ENCODE measurements at places on chromosomes 6 and 20. TPM values are rescaled to one million over a fixed set of nuclear protein-coding genes. Genes with fewer than 3 reads are reported as not detected.
A peak's percentile ranks its signal among the peaks of the same experiment; 100 is the strongest.

DNA sequence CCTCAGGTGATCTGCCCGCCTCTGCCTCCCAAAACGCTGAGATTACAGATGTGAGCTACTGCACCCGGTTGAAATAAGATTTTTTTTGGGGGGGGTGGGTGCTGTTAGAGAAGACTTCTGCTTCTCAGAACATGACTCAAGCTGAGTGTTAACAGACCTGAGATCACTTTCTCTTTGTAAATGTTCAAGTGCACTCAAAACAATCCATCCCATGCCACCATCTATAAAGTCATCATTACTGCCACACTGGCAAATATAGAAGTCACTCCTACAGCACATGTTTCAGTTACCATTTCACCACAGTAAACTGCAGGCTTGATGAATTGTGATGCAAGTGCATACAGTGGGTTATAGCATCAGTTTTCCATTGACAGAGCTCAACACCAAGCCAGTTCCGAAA lies 9.0 kb downstream of the VPS16 start:
- peaks cover 16% of the 10 kb centered on the region for H3K4me1 ChIP-seq
- no peak overlapping the region for H3K4me3 ChIP-seq
- no peak for DNase-seq
- no peaks in the 10 kb centered on the region for H3K27me3 ChIP-seq
- no peak overlapping the region for H3K27ac ChIP-seq

DNA sequence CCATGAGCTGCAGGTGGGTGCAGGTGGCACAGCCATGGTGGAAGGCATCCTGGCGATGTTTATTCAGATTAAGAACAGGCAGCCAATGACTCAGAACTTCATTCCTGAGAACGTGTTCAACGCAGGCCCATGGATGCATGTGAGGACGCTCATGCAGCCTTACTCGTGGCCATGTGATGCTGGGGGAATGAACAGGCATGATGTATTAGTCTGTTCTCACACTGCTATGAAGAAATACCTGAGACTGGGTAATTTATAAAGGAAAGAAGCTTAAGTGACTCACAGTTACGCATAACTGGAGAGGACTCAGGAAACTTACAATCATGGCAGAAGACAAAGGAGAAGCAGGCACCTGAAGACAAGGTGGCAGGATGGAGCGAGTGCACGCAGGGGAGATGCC lies 146.6 kb downstream of the RNASET2 start:
- no peak overlapping the region for H3K4me3 ChIP-seq
- DNase-seq = no peak
- no peaks in the 10 kb centered on the region for H3K4me1 ChIP-seq
- no peaks in the 10 kb centered on the region for H3K27me3 ChIP-seq

DNA sequence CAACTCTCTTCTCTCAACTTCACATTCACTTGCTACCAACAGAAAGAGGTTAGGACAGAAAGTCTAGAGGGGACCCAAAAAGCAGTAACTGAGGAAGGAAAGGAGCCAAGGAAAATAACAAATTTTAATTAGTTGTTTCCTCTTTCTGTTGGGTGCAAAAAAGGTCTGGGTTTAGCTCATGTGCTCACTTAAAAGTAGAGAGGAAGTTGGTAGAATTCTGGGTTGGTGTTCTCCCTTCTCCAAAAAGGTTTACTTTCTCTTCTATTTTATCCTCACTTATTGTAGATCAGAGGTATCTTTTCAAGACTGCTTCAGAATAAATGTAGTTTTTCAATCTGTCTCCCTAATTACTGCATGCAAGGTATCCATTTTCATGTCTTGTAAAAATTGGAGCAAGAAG lies 42.8 kb downstream of the MAP3K7 start:
- no peaks in the 10 kb centered on the region for H3K27me3 ChIP-seq
- H3K4me1 ChIP-seq = peaks cover 15% of the 10 kb centered on the region
- H3K4me3 ChIP-seq = no peak overlapping the region
- no peak overlapping the region for H3K27ac ChIP-seq
- DNase-seq = no peak

- H3K4me1 ChIP-seq = peaks cover 43% of the 10 kb centered on the region
- DNase-seq = no peak
- H3K27me3 ChIP-seq = no peaks in the 10 kb centered on the region
- H3K4me3 ChIP-seq = no peak overlapping the region
- no peak overlapping the region for H3K27ac ChIP-seq
Observed at GRCh38 chr20:50909413-50909812, 21.8 kb downstream of the ADNP start.

- no peaks in the 10 kb centered on the region for H3K36me3 ChIP-seq
- no peak for DNase-seq
- no peaks in the 10 kb centered on the region for H3K4me1 ChIP-seq
- no peak overlapping the region for H3K4me3 ChIP-seq
- H3K27me3 ChIP-seq = peaks cover 20% of the 10 kb centered on the region
Observed at GRCh38 chr6:12842114-12842513, 125.5 kb downstream of the PHACTR1 start.

DNA sequence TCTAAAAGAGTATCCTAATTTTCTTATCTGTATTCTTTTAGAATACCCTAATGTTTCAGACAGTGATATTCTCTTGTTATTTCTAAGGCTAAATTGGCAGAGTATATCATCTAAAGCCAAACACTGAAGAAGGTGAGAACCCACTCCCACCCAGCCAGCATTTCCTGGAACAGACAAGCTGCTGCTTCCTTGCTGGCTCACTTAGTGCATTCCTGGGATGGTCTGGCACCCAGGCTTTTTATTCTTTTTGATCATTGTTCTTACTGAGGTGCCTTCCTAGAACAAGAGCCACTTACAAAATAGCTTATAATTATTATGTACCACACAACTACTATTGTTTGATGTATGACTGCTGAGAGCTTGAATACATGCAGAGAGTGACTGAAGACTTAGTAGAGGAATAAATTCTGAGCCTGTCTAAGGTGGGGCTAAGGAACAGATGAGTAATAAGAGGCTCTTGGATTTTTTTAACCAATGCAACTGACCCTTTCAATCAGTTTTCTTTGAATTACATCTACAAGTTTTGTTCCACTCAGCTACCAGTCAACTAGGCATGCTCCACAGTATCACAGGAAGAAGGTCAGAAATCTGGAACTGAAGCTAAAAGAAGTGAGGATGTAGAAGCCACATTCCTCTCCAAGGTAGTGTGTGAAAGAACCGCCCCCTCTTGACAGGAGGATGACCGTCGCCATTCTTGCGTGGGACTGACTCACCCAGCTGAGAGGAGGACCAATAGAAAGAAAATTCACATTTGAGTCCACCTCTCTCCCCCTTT lies 30.1 kb downstream of the PRPH2 start:
- H3K27ac ChIP-seq = peak overlapping the region; percentile 91
- no peaks in the 10 kb centered on the region for H3K27me3 ChIP-seq
- peaks cover 10% of the 10 kb centered on the region for H3K36me3 ChIP-seq

GRCh38 chr6:135397172-135397952 lies 100.2 kb downstream of the AHI1 start:
- no peak for DNase-seq
- H3K4me1 ChIP-seq = no peaks in the 10 kb centered on the region
- H3K27me3 ChIP-seq = no peaks in the 10 kb centered on the region
- H3K36me3 ChIP-seq = peaks cover 3% of the 10 kb centered on the region
- H3K27ac ChIP-seq = no peak overlapping the region

GRCh38 chr20:2353231-2353630 lies 27.5 kb upstream of the TGM6 start:
- peaks cover 5% of the 10 kb centered on the region for H3K4me1 ChIP-seq
- no peak overlapping the region for H3K4me3 ChIP-seq
- H3K36me3 ChIP-seq = peaks cover 2% of the 10 kb centered on the region
- DNase-seq = no peak

GRCh38 chr20:23111307-23111943 lies 25.3 kb upstream of the CD93 start:
- peaks cover 6% of the 10 kb centered on the region for H3K4me1 ChIP-seq
- no peak overlapping the region for H3K4me3 ChIP-seq
- H3K36me3 ChIP-seq = no peaks in the 10 kb centered on the region
- DNase-seq = no peak

- no peak for DNase-seq
- peaks cover 3% of the 10 kb centered on the region for H3K36me3 ChIP-seq
- H3K27me3 ChIP-seq = no peaks in the 10 kb centered on the region
- H3K27ac ChIP-seq = no peak overlapping the region
- no peaks in the 10 kb centered on the region for H3K4me1 ChIP-seq
- H3K4me3 ChIP-seq = no peak overlapping the region
Observed at GRCh38 chr6:135811644-135812526, 39.6 kb upstream of the PDE7B start.

GRCh38 chr6:103855750-103856149 lies 1004.0 kb downstream of the HACE1 start:
- H3K36me3 ChIP-seq = no peaks in the 10 kb centered on the region
- H3K4me3 ChIP-seq = no peak overlapping the region
- H3K4me1 ChIP-seq = no peaks in the 10 kb centered on the region
- no peaks in the 10 kb centered on the region for H3K27me3 ChIP-seq

DNA sequence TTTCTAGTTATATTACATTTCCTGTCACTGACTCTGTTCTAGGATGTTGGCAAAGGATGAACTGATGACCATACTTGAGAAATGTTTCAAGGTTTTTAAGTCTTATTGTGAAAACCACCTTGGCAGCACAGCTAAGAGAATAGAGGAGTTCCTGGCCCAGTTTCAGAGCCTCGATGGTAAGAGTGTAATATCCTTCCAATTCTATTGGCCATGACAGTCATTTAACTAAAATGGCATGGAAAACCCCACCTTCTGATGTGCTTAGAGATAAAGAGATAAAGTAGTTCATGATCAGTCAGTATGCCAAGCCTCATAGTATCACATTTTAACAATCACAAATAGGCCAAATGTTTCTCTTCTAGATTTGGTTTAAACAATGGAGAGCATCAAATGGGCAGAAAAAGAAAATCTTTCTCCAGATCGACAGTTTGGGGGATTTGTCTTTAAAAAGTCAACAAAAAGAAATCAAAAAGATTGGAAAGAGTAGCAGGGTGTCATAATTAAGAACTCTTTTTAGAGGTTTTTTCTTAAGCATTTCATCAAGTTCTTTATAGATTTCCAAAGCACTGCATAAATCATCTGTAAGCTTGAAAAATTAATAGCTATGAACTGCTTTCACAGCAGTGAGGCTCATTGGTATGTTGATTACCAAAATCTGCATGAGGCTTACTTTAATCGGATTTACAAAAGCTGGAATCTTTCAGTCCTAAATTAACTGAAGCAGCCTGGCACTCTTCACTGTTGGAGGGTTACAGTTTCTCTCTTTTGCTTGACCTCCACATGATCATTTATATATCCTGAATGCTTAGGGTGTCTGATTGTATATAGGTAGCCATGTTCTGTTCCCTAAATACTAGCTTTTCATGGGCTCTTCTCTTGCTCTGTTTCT lies 48.7 kb downstream of the AKIRIN2 start:
- no peak for DNase-seq
- H3K4me3 ChIP-seq = no peak overlapping the region
- H3K36me3 ChIP-seq = no peaks in the 10 kb centered on the region
- H3K27ac ChIP-seq = peak overlapping the region; percentile 91

GRCh38 chr20:8981482-8981881 lies 87.4 kb upstream of the PLCB4 start:
- no peaks in the 10 kb centered on the region for H3K4me1 ChIP-seq
- H3K36me3 ChIP-seq = no peaks in the 10 kb centered on the region
- no peak for DNase-seq
- H3K27ac ChIP-seq = no peak overlapping the region

- H3K36me3 ChIP-seq = peaks cover 3% of the 10 kb centered on the region
- no peaks in the 10 kb centered on the region for H3K27me3 ChIP-seq
- H3K4me1 ChIP-seq = no peaks in the 10 kb centered on the region
- H3K27ac ChIP-seq = no peak overlapping the region
Observed at GRCh38 chr6:143986463-143987065, 21.5 kb downstream of the PLAGL1 start.

DNA sequence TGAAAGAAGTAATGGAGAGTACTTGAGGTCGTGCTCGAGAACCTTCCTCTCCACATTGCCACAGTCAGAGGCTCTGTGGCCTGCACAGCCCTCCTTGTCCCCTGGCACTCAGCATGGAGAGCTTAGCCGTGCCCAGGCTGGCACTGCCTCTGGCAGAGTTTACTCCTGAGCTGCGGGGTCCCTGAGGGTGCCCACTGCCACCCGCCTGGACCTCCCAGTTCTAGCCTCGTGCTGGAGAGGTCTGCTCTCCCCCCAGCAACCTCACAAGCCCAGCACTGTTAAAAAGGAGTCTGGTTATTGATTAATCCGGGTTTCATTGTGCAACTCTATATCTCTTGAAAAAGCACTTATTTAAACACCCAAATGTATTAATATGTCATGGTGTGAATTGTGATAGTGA lies 226.8 kb downstream of the TMEM242 start:
- H3K36me3 ChIP-seq = peaks cover 7% of the 10 kb centered on the region
- H3K27ac ChIP-seq = peak overlapping the region; percentile 83
- no peak for DNase-seq

- no peak for DNase-seq
- no peak overlapping the region for H3K27ac ChIP-seq
Observed at GRCh38 chr6:41815587-41815986, 28.1 kb downstream of the TOMM6 start.

- peaks cover 44% of the 10 kb centered on the region for H3K27me3 ChIP-seq
- no peaks in the 10 kb centered on the region for H3K36me3 ChIP-seq
- no peak for DNase-seq
- H3K4me1 ChIP-seq = peaks cover 4% of the 10 kb centered on the region
Observed at GRCh38 chr6:166221040-166221439, 53.4 kb upstream of the TBXT start.

- no peaks in the 10 kb centered on the region for H3K27me3 ChIP-seq
- no peak for DNase-seq
- H3K36me3 ChIP-seq = no peaks in the 10 kb centered on the region
- peaks cover 6% of the 10 kb centered on the region for H3K4me1 ChIP-seq
Observed at GRCh38 chr20:8401556-8401955, 269.5 kb downstream of the PLCB1 start.

DNA sequence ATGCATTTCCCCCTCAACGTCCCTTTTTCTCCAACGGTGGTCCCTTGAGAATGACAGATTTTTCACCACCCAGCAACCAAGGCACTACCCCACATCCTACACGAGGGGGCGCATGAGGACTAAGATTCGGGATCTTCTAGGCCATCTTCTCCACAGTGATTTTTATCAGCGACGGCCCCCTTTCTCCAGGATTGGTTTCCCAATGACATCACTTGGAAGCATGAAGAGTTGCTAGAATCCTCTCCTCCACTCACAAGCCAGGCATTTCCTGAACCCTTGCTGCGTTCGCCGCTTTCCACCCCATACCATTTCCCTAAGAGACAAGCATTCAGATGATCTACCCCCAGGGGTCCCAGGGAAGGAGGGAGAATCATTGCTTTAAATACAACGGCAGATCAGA lies 252.0 kb downstream of the HIVEP2 start:
- peaks cover 10% of the 10 kb centered on the region for H3K4me1 ChIP-seq
- H3K27me3 ChIP-seq = no peaks in the 10 kb centered on the region
- no peak overlapping the region for H3K27ac ChIP-seq

- DNase-seq = no peak
- H3K27me3 ChIP-seq = no peaks in the 10 kb centered on the region
- H3K4me1 ChIP-seq = peaks cover 20% of the 10 kb centered on the region
- no peak overlapping the region for H3K27ac ChIP-seq
- H3K36me3 ChIP-seq = peaks cover 5% of the 10 kb centered on the region
Observed at GRCh38 chr6:158399040-158399700, 86.9 kb downstream of the TULP4 start.

GRCh38 chr6:130932921-130933320 lies 105.7 kb downstream of the SMLR1 start:
- H3K4me1 ChIP-seq = no peaks in the 10 kb centered on the region
- H3K4me3 ChIP-seq = no peak overlapping the region

ZFAND3 gene
- total RNA-seq = 61.0 TPM

R3HDML gene
- not detected for total RNA-seq

STX11 gene
- total RNA-seq = 16.1 TPM

FAM83C gene
- total RNA-seq = not detected

CDKN1A gene
- total RNA-seq = 180 TPM

ENPP5 gene
- 0.16 TPM for total RNA-seq

ELOVL4 gene
- total RNA-seq = 5.1 TPM

MUC21 gene
- total RNA-seq = not detected

PACRG gene
- total RNA-seq = 2.0 TPM

SH3BGRL2 gene
- total RNA-seq = 2.1 TPM

HLA-DMB gene
- total RNA-seq = 23.3 TPM

Measured in T-helper 17 cell (primary cell).